AG20443 (cell line): ENCODE measurements at places on chromosomes 1 and 21.
A peak's percentile ranks its signal among the peaks of the same experiment; 100 is the strongest.

- peak; percentile 60 for DNase-seq
These were observed at the start of gene LBR for GRCh38 chr1:225427235-225428067. TSS of gene LBR (minus strand) at chr1:225428038. CDS start at chr1:225424075, 3,963 bp downstream.

DNA sequence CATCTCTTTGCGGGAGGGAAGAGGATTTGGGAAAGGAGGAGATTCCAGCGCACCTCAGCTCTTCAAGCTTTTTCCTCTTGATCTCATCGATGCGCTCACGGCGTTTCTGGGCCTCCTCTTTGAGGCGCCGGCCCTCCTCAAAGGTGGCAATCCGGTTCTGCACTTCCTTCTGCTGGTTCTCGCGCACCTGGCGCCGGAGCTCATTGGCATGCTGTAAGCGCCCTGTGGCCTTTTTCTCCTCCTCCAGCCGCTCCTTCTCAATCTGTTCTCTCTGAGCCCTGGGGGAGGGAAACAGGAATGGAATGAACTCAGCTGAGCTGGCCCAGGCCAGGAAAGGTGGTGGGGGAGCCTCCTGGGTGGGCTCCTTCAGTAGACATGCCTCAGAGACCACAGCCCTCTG lies 10.4 kb upstream of the VSIG8 start:
- no peak for DNase-seq

GRCh38 chr1:240152611-240153297 lies 61.1 kb downstream of the FMN2 start:
- DNase-seq: peak; percentile 31

DNA sequence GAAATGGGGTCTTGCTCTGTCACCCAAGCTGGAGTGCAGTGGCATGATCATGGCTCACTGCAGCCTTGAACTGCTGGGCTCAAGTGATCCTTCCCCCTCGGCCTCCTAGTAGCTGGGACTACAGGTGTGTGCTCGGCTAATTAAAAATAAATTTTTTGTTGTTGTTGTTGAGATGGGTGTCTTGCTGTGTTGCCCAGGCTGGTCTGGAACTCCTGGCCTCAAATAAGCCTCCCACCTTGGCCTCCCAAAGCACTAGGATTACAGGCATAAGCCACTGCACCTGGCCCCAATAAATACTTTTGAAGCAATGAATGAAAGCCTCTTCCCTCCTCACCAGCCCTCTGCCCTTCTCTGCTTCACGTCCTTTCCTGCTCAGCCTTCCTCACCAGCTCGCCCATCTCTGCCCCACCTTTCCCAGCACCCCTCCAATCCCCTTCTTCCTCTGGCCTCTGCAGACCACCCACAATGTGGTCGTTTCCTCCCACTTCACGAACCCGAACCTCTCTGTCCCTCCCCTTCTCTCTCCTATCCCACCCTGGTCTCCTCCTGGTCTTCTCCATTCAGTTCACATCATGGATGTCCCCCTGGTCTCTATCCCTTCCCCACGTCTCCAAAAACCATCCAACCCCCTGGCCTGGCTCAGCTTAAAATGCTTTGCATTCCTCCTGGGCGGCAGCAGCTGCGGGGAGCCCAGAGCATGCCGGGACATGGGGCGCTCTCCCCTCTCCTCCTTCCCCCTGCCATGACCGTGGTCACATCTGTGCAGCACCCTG lies 38.4 kb downstream of the RAP1GAP start:
- DNase-seq: no peak

DNA sequence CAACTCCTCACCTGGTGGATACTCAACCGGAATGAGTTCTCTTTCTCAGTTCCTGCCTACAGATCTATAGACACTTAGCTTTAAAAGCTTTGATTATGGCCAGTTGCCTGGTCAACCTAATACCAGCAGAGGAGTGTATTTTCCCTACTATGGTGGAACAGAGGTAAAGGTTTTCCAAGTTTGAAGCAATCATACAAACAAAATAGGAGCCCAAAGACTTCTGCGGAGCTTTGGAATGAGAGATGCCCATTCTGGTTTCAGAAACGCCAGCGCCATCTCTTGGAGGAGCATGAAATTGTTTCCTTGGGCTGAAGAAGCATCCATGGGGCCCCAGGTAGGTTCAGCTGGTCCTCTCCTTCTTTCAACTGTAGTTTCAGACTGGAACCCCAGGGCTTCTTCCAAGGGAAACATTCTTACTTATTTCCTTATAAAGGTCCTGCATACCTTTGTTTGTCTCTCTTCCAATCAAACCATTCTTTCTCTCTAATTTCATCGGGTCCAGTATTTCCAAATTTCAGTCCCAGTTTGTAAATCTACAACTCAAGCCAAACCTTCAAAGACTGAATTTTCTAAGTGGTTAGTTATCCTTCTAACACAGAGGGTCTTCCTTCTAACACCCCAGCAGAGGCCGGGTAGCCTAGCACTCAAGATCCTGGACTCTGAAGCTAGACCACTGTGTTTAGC lies 95.9 kb downstream of the KCNJ15 start:
- DNase-seq: peak; percentile 85

DNA sequence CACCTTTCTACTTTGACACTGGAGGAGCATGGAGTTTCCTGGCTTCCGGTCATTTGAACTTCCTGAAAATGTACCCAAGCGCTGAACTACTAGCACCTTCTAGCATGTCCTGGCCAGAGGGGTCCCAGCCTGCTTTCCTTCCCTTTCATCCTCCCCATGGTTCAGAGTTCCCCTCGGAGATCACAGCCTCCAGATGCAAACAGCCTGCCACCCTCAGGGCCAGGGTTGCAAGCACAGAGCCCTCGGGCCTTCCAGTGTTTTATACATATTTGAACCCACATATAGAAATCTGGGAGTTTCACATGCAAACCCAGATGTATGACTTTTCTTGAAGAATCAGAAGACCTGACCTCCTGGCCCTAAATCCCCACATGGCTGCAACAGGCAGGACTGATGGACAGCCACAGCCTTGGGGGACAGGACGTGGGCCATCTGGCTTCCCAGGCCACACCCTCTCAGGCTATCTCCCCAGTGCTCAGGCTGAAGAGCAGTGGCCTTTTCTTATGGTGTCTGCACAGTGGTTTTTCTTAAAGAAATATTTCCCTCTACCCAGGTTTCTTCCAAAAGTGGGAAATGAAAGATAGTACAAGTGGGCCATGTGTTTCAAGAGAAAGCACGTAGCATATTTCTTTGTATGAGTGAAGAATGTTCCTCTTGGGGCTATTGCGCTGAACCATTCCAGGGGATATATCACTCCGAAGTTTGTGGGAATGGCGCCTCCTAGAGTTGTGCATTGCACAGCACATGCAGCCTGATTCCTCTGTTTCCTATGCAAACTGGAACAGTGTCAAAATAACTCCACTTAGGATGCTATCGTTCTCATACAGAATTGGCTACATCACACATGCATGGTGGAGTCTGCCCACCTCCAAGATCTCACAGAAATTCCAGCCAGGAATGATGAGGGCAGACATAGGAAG lies 232.0 kb upstream of the VAMP3 start:
- DNase-seq: no peak

DNA sequence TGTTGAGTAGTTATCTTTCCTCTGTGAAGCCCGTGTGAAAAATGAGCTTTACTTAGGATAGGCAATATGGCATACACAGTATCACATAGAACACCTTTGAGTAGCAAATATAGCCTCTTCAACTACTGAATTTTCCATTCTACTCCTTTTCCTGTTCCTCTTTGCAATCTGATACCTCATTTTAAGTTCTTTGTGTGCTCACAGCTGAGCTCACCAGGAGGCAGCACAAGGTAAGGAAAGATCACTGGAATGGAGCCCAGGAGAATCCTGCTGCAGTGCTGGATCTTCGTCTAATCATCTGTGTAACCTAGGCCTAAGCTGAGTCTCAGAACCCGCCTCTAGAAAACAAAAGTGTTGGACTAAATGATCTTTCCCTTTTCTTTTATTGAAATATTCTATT lies 171.0 kb downstream of the LRRC40 start:
- DNase-seq: peak; percentile 55

- DNase-seq: no peak
These were observed 411.6 kb upstream of the ZRANB2 start for GRCh38 chr1:71492298-71493041.

DNA sequence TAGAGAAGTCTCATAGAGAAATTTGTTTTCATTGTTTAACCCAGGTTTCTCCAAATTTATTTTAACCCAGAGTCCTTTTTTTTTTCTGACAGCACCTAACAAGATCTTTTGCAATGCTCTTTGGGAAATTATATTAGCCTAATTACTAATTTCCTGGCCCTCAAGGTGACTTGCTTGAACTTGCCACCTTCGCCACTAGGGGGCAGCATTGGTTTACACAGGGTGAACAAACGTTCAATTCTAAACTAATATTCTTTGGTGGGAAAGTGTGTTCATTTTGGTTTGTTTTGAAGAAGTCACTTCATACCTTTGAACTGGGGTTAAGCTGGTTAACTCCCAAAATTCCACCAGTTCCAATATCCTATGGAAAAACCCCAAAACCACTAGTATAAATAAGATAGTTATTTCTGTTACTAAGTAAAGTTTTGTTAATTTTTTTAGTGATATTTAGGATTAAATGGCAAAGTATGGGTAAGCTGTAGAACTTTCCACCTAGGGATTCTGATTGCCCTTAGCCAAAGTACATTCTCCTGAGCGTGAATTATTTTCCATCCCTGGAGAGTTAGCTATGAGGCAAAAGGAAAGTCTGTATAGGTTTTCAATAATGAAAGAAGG lies 13.0 kb downstream of the CCDC190 start:
- DNase-seq: peak; percentile 72

DNA sequence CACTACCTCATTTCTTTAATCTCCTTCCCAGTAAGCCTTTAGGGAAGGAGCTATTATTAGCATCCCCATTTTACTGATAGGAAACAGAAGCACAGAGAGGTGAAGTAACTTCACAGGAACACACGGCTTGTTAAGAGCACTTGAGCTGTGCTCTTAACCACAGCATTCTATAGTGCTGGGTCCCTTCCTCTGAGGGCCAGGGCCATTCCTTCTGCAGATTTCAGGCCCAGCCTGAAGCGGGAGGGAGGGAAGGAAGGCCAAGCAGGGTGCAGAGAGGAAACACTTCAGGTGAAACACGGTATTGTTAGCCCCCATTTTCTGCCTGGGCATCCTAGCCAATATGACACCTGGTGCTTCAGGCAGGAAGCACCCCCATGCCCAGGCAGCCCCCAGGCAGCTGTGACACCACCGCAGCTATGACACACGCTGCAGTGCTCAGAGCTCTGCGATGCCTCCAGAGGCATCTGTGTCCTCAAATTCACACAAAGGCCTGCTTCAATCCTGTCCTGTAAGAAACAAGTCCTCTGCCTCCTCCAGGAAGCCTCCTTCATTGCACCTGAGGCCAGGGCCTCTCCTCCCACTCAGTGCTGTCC lies 4.5 kb upstream of the EXTL1 start:
- no peak for DNase-seq

DNA sequence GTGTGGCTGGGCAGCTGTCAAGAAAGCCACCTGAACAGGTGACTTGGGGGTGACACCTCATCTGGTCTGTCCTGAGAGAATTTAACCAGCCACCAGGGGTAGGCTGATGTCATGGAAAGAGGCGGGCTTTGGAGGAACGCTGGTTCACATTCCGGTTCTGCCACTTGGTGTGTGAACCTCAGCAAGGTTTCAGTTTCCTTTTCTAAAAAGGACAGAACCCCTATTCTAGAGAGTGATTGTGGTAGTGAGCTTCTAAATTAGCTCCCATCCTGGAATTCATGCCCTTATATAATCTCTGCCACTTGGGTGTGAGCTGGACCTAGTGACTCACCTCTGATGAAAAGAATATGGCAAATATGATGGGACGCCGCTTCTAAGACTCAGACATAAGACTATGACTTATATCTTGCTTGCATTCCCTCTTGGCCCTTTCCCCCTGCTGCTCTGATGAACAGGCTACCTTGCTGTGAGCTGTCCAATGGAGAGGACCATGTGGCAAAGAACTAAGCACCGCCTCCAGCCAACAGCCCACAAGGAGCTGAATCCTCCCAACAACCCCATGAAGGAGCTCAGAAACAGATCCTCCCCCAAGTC lies 332.1 kb downstream of the RRAGC start:
- no peak for DNase-seq
